ENCODE measurements at places on chromosomes 3 and 15. TPM values are rescaled to one million over a fixed set of nuclear protein-coding genes. Genes with fewer than 3 reads are reported as not detected.

DNA sequence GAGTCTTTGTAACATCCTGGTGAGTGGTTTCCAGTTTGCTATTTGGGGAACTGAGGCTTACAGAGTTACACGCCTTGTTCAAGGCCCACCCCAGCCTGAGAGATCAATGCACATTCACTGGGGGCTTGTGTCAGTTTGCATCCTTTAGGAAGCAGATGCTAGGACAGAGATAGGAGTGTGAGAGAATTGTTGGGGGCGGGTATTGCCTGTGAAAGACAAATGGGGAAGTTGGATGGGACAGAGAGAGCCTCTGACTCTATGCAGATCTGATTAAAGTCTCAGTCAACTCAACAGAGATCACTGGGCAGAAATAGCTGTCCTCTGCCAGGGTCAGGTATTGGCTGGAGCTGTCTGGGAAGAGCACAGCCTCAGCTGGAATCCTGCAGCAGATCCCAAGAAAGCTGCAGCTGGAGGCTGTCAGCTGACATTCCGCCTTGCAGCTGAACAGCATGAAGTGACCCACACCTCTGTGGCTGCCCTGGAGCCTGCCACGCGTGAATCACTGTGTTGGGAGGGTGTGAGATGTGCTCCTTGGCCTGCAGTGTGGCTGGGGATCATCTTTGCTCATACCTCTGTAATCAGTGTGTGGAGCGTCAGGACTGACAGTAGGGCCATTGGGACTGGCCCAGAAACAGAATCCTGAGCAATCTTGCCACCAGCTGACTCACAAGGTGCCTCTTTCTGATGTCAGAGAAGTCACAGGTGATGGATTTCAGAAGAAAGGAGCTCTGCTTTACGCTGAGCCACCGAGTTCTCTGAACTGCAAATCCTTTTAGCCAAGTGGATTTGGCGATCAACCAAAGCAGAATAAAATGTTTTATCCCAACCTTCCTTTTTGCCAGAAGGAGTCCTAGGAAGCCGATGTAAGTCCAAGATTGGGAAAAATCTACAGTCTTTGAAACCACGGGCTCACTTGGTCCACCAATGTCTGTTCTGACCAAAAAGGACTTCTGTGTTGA lies 284.1 kb upstream of the LRRFIP2 start:
- H3K27me3 ChIP-seq = no peaks in the 10 kb centered on the region
- DNase-seq = peak; percentile 68
- no peak overlapping the region for H3K4me3 ChIP-seq
- no peak overlapping the region for H3K27ac ChIP-seq
- no peaks in the 10 kb centered on the region for H3K36me3 ChIP-seq
- H3K4me1 ChIP-seq = peaks cover 8% of the 10 kb centered on the region

Gene COLQ
- total RNA-seq = 2.0 TPM

Gene LINS1
- total RNA-seq = 8.0 TPM

DNA sequence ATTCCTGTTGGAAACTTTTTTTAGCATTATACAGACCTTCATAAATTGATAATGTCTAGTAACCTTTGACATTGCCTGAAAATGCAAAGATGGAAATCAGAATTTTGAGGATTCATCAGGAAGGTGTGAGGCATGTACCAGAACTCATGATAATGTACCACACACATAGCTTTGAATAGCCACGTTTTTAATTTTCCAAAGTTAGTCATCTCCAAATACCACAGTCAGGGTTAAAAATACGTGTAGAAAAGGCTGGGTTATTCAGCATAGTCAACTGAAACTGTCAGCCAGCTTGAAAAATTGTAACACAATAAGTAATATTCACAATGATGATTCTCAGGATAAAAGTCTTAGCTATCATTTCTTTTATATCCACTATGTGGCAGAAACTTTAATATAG lies 102.0 kb upstream of the THRB start:
- no peaks in the 10 kb centered on the region for H3K27me3 ChIP-seq
- H3K27ac ChIP-seq = no peak overlapping the region
- no peaks in the 10 kb centered on the region for H3K36me3 ChIP-seq
- no peak overlapping the region for H3K4me3 ChIP-seq
- H3K4me1 ChIP-seq = no peaks in the 10 kb centered on the region

DNA sequence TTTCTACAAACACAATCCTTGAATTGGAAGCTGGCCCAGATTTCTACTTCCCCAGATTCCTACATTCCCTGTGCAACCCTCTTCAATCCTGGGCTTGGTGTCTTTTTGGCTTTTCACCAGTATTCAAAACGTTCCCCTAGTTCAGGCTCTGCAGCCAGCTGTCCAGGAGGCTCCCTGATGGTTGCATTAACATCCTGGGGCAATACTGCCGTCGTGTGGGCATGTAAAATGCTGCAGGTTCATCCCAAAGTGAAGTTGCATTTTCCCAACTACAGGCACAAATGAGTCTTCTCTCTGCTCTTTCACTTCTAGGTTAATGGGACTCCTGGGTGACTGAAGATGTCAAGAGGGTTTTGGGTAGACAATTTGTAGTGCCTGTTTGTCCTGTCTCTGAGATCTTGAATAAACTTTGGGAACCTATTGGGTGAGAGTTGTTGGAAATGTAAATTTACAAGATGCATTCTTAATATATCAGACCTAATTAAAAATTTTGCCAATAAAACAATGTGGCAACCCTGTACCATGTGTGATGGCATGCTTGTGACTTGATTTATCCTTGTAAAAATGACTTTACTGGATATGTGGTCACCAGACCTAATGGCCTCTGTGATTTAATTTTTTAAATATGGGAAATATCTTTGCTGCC lies 28.6 kb downstream of the SOX14 start:
- H3K27ac ChIP-seq = no peak overlapping the region
- no peaks in the 10 kb centered on the region for H3K4me1 ChIP-seq
- peaks cover 3% of the 10 kb centered on the region for H3K27me3 ChIP-seq
- peak; percentile 85 for DNase-seq
- H3K4me3 ChIP-seq = no peak overlapping the region

DNA sequence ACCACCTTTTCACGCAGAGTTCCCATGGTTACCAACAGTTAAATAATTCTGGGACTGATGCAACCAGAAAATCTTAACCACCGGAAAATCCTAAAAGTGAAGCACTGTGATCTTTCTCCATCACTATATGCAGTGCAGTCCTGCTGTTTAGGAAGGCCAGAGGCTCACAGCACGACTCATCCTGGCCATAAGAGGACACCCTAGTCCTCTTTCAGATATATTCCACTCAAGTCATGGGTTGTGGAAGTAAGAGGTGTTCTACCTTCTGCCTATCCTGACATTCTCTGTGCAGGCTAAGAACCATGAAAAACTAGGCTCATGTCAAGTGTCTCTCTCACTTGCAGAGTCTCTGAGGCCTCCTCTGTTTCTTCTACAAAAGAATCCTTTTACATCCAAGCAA lies 67.2 kb downstream of the DHX30 start:
- no peaks in the 10 kb centered on the region for H3K27me3 ChIP-seq
- H3K27ac ChIP-seq = no peak overlapping the region
- peaks cover 13% of the 10 kb centered on the region for H3K4me1 ChIP-seq
- peak; percentile 3 for DNase-seq
- peaks cover 87% of the 10 kb centered on the region for H3K36me3 ChIP-seq

DNA sequence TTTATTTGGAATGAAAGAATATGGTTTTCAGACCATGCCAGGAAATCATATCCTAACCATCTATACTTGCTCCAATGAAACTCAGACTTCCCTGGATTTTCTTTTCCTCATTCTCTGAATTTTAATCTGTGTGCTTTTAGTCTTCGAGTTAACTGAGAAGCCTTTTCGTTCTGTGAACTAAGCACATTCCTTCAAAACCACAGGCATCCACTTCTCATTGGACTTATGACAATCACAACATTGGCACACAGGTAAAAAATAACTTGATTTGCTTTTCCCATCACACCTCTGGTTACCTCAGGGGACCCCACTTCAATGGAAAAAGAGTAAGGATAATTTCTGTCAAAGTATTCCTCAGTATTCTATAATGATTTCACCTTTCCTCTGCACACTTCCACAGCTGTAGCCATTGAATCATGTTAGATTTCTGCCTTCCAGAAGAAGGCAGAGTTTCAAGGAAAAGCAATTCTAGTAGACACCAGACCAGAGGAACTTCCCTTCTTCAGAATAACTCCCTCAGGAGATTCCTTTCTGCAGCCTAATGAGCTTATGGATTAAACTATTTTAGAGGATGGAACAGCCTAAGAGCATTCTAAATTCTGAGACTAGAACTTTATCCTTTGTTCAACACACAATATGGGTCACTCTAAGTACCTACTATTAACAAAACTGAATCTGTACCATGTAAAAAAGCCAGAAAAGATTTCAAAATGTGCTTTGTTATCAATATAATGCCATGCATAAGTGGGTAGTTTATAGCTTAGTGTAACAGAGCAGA lies 15.9 kb downstream of the COMMD2 start:
- no peaks in the 10 kb centered on the region for H3K27me3 ChIP-seq
- H3K36me3 ChIP-seq = peaks cover 54% of the 10 kb centered on the region
- H3K4me1 ChIP-seq = peaks cover 3% of the 10 kb centered on the region
